NCI-H748 treated with DMSO at 0.1 percent for 48 hours (cell line): ENCODE measurements at places on chromosomes 2 and 18.

- DNase-seq, result peak; percentile 29
Measured at GRCh38 chr2:184599054-184599871, 934 bp downstream of the ZNF804A start.

GRCh38 chr2:101751875-101752619 lies 54.5 kb downstream of the MAP4K4 start:
- no peak for DNase-seq

- no peak for DNase-seq
Measured at GRCh38 chr2:234556848-234557573, 60.1 kb upstream of the ARL4C start.

GRCh38 chr2:160220545-160221009 lies 20.5 kb upstream of the ITGB6 start:
- no peak for DNase-seq

DNA sequence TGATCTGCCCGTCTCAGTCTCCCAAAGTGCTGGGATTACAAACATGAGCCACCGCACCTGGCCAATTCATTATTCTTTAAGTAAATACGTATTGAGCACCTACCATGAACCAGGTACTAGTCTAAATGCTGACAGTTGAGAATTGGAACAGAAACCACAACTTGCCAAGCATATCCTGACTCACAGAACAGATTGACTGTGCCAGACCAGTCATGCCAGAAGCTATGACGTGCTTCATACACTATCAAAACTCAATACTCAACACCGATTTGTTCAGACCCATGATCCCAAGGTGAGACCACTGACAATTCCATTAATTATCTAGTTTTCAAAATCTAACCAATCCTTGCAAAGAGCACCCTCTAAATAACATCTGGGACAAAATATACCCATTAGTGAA lies 148.6 kb downstream of the B3GNT2 start:
- DNase-seq, result no peak

- peak; percentile 80 for DNase-seq
Measured at GRCh38 chr2:221156062-221156734, 415.9 kb downstream of the EPHA4 start.

GRCh38 chr2:180655842-180656454 lies 324.5 kb upstream of the UBE2E3 start:
- no peak for DNase-seq

DNA sequence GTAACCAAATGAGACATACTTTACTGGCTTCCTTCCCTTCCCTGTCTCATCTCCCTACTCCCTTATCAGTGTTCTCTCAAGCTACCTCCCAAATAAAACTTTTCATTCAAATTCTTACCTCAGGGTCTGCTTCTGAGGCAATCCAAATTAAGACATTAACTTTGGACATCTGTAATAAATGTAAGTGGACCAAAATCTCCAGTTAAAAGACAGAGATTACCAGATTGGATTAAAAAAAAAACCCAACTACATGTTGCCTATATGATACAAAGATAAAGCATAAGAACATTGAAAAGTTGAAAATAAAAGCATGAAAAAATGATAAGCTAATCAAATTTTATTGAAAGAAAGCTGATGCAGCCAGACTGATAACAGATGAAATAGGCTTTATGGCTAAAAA lies 58.8 kb upstream of the ST3GAL5 start:
- no peak for DNase-seq

GRCh38 chr2:141711627-141712026 lies 419.2 kb downstream of the LRP1B start:
- no peak for DNase-seq

DNA sequence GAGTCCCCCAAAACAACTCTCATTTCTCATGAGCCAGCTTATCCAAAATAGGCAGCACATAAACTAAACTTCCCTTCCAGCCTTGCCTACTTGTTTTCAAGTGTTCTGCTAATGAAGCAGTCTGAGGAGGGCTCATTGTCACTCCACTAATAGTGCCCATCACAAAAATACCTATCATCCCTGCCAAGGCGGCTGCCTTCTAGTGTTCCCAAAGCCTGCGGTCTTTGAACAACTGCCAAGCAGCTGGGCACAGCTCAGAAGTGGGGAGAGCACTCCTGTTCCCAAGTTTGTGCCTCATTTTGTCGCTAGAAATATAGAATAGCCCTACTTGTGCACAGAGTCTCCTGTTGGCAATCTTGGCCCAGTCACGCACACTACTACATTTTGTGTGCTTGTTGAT lies 50.3 kb downstream of the DTNA start:
- no peak for DNase-seq

GRCh38 chr2:33168922-33169321 lies 222.2 kb downstream of the LTBP1 start:
- DNase-seq, result no peak

GRCh38 chr2:29562896-29563295 lies 358.5 kb downstream of the ALK start:
- DNase-seq, result no peak

DNA sequence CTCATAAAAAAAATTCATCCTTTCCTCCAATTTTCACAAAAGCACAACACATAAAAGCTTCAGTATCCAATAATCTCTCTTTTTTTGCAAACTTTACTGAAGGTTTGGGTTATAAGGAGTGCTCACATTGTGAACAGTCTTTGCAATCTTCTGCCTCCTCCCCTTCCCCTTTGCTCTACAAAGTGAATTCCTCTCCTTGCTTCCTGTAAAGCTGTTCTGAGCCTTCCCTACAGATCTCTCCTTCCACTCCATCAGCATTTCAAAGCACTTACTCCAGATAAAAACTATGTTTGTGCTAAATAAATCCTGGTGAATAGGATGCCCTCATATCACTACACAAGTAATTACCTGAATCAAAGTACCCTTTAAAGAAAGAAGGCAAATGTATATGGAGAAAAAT lies 4.6 kb upstream of the PDK1 start:
- DNase-seq, result no peak

DNA sequence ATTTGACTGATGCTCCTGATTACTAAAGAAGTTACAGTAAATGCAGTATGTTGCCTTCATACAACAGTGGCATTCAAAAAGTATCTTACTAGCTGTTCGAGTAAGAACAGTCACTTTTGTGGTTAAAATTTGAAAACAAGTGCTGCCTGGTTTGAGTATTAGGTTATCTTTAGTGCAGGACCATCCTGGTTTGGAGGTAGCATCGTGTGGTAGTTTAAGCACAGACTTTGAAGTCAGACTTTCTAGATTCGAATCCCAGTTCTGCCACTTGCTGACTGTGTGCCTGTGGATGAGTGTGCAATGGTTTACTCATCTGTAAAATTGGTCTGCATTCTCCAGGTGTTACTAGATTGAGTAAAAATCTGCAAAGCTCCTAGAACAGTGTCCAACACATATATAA lies 96.8 kb downstream of the SGPP2 start:
- no peak for DNase-seq

- no peak for DNase-seq
Measured at GRCh38 chr2:160111951-160112798, 49.8 kb upstream of the PLA2R1 start.

DNA sequence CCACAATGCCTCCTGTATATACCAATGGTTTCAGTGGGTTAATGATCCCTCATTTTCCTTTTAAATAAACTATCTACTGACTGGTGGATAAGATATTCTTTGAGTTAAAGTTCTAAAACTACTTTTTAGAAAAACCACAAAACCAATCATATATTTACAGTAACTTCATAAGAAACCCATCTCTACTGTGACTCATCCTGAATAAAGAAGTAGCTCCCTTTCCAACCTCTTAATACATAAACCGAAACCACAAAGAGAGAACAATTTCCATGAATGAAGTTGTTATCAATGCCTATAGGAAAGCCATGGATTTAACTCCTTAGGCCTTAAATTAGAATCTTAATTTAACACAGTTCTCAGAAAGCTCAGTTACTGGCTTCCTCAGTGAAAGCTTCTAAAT lies 227.0 kb upstream of the SMAD7 start:
- DNase-seq, result no peak

DNA sequence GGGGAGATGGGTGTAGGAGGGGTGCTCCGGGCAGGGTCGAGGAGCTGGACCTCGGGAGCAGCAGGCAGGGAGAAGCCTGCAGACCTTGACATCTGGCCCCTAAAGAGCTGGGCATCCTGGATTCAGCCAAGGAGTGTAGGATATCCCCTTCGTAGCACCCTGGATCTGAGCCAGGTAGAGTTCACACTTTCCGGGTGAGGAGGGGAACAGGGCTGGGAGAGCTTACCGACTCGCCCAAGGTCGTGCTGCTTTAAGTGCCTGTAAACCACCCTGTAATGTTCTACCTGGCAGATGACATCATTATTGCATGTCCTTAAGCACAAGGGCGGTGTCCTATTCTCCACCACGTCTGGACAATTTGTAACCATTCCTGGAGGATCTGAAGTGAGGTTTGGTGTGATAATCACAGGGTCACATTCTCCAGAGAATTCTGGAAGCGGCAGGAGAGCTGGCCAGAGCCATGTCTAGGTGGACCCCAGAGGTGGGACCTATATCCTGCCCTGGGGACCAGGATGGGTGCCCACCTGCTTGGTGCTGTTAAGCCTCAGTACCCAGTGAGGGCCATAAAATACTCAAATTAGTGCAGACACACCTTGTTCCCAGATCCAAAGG lies 14.6 kb downstream of the ITM2C start:
- no peak for DNase-seq
